ENCODE measurements at places on chromosomes 7 and 10. TPM values are rescaled to one million over a fixed set of nuclear protein-coding genes. Genes with fewer than 3 reads are reported as not detected.

DNA sequence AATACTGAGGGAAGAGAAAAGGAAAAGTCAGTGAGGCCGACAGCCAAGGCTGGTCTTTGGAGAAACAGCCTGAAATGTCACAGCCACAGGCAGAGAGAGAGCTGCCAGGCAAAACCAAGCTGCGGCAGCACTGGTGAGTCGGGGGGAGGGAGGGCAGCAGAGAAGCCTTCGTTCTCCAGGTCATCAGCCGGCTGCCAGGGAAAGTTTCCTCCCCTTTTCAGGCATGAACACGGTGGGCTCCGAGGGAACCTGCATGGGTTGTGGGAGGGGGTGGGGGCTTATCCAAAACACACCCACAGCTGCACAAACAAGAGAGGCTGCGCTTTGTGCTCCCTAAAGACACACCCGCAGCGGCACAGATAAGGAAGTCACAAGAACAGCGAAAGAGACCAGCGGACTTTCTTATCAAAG lies 62.3 kb upstream of the NKX6-2 start:
- no peak for DNase-seq

Gene ZNRF2
- total RNA-seq = 26.4 TPM

Gene ELN
- total RNA-seq = 0.44 TPM

Gene MPP7
- total RNA-seq = 26.0 TPM
